Dermis blood vessel endothelial cell (primary cell): ENCODE measurements at places on chromosomes 6 and 20. TPM values are rescaled to one million over a fixed set of nuclear protein-coding genes. Genes with fewer than 3 reads are reported as not detected.

DNA sequence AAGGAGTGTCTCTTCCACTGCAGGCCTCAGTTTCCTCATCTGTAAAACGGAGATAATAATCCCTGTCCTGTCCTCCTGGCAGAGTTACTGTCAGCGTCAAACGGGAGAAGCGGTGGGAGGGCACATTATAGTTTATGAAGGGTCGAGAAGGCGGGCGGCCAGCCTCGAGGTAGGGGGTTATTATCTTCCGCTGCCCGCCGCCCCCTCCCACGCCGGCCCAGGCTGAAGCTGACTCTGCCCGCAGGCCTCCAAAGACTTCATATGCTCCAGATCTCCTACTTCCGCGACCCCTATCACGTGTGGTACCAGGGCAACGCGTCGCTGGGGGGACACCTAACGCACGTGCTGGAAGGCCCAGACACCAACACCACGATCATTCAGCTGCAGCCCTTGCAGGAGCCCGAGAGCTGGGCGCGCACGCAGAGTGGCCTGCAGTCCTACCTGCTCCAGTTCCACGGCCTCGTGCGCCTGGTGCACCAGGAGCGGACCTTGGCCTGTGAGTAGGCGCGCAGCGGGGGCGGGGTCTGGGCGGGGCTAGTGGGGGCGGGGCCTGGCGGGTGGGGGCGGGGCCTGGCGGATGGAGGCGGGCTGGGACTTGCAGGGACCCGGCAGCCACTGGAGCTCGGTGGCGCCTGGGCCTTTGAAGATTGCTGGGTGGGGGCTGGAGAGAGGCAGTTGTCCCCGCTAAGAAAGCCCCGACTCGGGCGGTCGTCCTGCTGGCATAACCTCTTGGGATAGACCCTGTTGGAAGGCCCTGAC lies 2.8 kb downstream of the PROCR start:
- DNase-seq, result peak; percentile 34

- DNase-seq, result peak; percentile 20
These were observed 10.5 kb downstream of the DNAH8 start for GRCh38 chr6:38725414-38726183.

DNA sequence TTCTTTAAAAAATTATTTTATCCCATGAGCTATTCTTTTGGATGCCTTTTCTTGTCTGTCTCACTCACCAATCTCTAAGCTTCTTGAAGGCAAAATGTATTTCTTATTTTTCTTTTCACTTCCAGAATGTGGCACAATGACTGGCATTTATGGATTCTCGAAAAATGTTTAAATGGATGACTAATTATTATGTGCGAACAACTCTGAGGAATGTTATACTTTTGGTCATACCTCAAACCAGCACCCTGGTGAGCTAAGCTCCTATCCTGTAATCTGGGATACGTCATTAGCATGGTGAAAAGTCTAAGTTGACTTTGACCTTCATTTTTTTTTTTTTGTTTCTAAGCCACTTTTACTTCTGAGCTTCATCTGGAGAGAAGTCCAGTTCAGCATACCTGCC lies 214.0 kb upstream of the CEP162 start:
- no peak for DNase-seq

DNA sequence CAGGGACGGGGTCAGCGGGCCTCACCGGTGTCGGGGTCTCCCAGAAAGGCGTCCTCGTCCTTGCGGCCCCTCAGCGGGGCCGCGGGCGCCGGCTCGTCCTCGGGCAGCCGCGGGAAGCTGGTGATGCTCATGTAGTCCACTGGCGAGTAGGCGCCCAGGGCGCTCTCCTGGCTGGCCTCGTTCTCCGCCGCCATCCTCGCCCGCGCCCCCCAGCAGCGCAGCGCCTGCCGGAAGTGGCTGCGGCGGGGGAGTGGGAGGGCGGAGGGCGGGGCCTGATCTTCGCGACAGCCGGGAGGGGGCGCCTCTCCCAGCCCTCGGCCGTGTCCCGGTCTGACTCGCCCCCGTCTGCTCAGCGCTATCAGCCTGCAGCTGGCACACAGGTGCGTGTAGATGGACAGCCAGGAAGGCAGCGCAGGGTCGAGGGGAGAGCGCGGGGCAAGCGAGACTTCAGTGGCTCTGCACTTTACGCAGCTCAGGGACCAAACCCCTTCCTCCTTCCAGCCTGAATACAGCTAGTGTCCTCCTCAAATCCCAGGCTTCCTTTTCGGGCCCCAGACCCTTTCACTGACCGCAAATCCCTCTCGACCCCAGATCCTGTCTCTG lies at the start of gene GGT7:
Gene GGT7, minus strand, starts transcription at position 235 of the 603 bp plus-strand sequence. Its CDS starts 41 bp downstream, at position 194.
- peak; percentile 73 for DNase-seq

DNA sequence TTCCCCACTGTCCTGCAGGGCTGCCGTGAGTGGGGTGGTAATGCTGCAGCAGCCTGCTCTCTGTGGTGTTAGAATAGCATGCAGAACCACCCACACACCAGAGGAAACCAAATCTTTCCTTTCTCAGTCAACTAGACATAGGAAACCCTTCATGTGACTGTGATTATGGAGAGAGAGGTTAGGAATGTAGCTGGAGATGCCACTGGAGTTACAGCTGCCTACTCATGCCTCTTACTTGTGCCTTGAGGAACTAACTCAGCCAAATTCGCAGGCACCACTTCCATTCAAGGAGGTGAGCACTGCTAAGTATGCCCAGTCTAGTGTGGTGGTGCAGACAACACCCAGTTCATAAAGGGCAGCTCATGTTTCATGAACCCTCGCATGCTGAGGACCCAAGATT lies 27.4 kb downstream of the MUC22 start:
- DNase-seq, result no peak

DNA sequence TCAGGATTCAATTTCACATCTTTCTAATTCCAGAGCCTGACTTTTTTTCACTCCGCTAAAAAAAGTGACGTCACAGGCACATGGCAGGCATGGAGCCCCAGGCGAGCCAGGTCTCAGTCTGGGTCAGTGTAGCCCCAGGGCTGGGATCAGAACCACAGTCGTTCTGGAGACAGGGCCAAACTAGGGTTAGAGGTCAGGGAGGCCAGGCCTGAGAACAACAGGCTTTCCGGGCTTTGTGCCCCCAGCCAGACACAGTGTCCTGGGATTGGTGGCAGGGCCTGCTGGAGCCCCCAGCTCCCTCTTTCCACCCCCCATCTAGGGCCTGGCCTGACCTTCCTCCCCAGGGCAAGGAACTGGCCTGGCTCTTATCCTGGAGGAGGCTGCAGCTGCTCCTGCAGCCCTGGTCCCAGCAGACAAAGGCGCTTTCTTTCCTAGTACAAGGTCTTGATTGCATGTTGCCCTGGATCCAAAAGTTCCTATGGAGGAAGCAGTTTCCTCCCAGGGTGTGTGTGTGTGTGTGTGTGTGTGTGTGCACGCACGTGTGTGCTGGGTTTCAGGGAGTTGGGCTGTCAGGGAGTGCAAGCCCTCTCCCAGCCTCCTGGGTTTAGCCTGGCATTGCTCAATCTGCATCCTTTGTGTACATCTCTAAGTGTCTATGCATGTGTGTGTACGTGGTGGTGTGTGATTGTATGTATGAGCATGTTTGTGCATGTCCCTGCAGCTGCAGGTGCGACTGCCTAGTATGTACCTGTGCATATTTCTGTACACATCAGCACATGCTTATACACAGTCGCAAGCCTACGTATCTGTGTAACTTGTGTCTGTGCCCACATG lies 26.5 kb upstream of the EMILIN3 start:
- no peak for DNase-seq

- peak; percentile 98 for DNase-seq
These were observed 12.9 kb downstream of the TGM2 start for GRCh38 chr20:38152175-38152620.

DNA sequence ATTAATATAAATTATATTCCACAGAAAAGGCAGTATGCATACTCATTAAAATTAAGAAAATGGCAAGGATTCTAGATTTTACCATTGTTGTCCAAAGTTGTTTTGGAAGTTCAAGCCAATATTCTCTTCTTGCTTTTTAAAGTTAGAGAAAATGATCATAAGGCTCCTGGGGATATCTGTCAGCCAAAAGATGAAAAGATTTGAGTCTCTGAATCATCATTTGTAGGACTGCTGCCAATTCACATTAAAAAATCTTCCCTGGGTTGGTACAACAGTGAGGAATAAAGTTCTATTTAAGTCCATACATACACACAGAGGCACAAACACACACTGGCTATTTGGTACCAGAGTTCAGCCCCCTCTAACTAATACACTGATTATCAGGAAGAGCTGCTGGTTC lies 620.1 kb downstream of the COL12A1 start:
- no peak for DNase-seq

DNA sequence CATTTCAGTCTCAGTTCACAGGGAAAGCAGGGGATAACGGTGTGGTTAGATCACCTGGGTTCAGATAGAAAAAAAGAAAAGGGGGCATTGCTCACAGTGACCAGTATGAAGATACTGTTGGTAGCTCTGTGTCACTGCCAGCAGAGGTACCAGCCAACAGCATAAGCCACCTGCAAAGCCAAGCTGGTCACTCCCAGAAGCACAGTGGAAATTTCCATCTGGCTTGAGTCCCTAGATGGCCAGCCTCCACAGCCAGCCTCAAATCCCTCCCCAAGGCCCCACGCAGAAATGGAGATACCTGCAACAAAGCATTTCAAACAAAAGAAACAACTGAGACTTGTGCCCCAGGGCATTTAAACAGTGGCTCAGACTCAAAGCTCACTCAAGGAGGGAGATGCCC lies 11.6 kb downstream of the DEFB127 start:
- DNase-seq, result no peak

DNA sequence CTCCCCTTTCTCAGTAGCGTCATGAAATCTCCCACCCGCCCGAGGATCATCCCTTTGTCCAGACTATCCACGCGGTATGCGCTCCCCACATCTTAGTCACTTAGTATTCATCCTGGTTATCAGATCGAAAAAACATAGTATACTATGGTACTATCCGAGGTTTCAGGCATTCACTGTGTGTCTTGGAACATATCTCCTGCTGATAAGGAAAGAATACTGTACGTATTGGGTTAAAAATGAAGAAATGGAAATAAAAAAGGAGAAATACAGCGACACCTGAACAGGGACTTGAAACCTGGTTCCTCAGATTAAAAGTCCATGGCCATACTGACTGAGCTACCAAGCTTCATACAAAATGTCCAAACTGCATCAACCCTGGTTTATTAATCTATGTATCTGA lies 14.0 kb downstream of the HMGN4 start:
- DNase-seq, result no peak

- no peak for DNase-seq
These were observed 77.2 kb downstream of the KIF13A start for GRCh38 chr6:17910189-17910588.

GTF2H4 gene
- total RNA-seq, result 16.2 and 26.4 TPM in 2 replicates

GPR6 gene
- not detected in 2 replicates for total RNA-seq

TMEM14A gene
- 20.4 and 22.9 TPM in 2 replicates for total RNA-seq

GTSF1L gene
- not detected in 2 replicates for total RNA-seq

PPIL6 gene
- 0.34 and 0.65 TPM in 2 replicates for total RNA-seq
